Stimulated activated CD8-positive, alpha-beta memory T cell treated with anti-CD3 and anti-CD28 coated beads, Interleukin-15, amount 100 ng/mL, for 48 hours (primary cell): ENCODE measurements at places on chromosomes 2 and 18.

- no peak for DNase-seq
Observed at GRCh38 chr18:5370332-5370731, 74.8 kb upstream of the ZBTB14 start.

DNA sequence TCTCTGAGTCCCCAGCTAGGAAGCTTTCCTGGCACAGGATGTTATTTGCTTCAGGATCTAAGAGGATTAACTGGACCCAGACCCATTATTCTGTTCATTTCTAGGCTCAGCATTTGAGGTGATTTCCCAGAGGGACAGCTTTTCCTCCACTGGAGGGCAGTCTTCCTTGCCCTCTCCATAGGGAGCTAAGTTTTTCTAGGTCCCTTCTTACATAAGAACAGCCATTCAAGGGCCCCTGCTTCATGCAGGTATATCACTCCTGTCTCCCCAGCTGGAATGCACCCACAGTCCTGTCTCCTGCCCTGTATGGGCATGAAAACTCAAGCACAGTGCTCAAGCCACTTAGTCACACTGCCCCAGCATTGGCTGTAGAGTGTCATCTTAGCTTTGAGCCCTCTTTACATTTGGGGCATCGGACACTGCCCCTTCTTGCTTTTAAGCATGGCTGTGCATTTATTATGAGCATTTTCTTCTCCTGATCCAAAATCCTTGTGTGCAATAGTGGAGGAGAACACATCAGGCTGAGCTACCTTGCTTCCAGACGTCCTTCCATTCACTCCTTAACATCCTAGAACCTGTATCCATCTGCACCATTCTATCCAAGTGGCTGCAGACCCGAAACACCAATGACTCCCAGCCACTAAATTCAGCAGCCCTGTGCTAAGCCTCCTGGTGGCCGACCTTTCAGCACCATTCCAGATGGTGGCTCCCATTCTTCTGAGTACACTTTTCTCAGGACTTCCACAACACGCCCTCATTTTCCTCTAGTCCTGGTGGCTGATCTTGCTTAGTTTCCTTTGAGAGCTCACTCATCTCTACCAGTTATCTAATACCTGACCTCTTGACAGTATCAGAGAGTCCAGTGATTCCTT is 80.0 kb downstream of the COPS8 start:
- DNase-seq, result no peak

GRCh38 chr2:118698564-118698963 is 148.9 kb downstream of the EN1 start:
- DNase-seq, result no peak

DNA sequence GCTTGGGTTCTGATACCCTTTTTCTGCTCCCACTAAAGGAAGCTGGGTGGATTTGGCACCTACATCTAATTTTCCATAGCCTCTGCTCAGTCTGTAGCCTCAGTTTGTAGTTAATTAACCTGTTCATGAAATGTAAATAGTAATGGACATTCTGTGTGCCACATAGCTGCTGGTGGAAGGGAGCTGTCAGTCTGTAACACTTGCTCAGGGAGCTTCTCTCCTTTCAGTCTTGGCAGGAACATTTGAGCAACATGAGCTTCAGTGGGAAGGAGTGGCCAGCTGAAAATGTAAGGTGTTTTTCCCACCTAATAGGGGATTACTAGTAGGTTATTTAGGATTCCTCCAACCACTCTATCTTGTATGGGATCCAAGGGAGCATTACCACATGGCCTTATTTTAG is 203.4 kb downstream of the ASXL3 start:
- DNase-seq, result no peak

DNA sequence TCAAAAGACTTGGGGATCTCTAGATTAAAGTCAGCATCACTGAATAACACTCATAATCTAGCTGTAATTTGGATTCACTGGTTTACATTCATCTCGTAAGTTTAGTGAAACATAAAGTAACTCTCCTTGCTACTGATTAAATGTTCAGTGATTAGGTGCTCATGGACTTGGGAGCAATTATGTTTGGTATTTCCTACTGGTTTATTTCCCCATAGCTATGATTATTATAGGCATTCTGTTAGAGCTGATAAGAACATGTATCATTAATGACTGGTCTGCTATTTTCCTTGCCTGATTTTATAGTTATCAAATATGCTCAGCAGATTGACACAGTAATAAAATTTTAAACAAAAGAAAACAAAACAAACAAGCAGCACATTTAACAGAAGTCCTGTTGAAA is 334.7 kb upstream of the SLC8A1 start:
- no peak for DNase-seq

DNA sequence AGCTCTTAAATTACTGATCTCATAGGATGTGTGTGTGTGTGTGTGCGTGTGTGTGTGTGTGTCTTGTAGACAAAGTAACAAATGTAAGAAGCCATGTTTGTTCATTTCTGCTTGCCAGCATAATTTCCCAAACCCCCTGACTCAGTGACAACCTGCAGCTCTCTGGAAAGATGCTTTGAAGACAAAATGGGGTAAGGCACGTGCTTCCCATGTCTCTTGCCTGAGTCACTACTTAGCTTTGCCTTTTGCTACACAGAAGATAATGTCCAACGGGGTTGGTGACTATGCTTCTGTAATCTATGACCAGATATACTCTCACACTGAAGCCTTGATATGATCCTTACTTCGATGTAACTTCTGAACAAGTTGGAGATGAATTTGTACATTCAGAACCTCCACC is 332.0 kb downstream of the SLC4A3 start:
- no peak for DNase-seq

GRCh38 chr2:189293164-189293563 is 113.6 kb upstream of the COL5A2 start:
- DNase-seq, result no peak

- DNase-seq, result no peak
Observed at GRCh38 chr2:136206613-136207012, 88.7 kb upstream of the CXCR4 start.

DNA sequence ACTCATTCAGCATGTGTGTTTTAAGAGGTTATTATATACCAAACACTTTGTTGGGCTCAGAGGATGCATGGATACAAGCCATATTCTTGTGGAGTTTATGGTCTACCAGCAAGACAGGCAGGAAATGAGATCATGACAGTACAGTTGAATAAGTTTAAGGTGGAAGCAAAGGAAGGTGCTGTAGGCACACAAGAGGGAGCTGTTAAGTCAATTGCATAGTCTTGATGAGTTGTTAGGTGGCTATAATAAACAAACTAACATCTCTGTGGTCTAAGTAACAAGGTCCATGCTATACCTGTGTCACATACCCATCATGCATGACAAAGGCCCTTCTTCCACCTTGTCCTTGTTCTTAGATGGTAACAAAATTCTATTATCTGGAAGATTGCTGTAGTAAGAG is 538.3 kb downstream of the CNTNAP5 start:
- DNase-seq, result no peak
